ENCODE measurements at places on chromosomes 16 and 17.

- DNase-seq, result no peak
These were observed 27.2 kb upstream of the TOB1 start for GRCh38 chr17:50893183-50893993.

- DNase-seq, result no peak
These were observed 388.0 kb downstream of the SEC14L1 start for GRCh38 chr17:77528516-77529327.

- DNase-seq, result no peak
These were observed 25.2 kb upstream of the AMZ2 start for GRCh38 chr17:68222606-68223005.

- no peak for DNase-seq
These were observed 79.8 kb downstream of the TBC1D16 start for GRCh38 chr17:79955691-79956440.

DNA sequence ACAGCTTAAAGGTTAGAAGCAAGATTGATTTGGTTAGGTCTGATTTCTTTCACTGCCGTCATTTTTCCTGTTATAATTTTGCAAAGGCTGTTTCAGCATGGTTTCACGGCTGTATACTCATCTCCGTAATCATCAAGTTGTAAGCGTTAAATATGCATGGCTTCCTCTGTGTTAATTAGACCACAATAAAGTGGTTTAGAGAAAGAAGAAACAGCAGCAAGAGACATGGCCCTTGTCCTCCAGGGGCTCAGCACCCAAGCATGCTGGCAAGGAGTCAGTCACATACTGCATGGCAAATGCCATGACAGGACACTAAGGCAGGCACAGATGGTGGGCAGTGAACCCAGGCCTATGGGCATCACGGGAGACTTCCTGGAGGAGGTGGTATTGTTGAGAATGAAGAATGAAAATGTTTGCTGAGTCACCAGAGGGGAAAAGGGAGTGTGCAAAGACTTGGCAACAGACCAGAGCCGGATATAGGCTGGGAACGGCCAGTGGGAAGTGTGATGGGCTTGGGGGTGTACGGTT, 61.4 kb upstream of the PLCG2 start:
- DNase-seq, result no peak

DNA sequence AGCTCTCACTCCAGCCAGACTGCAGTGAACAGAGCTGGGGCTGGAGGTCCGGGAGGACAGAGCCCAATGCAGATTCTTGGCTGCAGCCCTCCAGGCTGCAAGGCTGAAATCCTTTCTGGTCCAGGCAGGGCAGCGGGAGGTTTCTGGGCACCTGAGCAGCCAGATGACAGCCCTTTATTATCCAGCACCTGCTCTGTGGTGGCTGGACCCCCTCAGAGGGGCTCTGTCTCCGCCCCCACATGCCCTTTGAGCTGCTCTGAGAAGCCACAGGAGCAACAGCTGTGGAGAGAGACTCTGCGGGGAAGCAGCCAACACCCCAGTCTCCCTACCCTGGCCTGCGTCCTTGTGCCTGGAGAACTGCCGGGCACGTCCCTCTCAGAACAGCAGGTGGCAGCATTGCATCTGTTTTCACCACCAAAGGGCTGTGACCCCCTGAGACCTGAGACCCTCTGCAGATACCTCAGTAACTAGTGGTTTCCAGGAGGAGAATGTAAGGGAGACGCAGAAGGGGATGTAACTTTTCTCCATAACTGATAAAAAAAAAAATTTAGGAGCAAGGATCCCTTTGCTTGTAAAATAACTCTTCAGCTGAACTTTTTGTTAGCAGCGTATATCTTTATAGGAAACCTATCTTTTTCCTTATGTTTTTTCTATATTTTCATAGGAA, 3.7 kb upstream of the CNP start:
- no peak for DNase-seq

DNA sequence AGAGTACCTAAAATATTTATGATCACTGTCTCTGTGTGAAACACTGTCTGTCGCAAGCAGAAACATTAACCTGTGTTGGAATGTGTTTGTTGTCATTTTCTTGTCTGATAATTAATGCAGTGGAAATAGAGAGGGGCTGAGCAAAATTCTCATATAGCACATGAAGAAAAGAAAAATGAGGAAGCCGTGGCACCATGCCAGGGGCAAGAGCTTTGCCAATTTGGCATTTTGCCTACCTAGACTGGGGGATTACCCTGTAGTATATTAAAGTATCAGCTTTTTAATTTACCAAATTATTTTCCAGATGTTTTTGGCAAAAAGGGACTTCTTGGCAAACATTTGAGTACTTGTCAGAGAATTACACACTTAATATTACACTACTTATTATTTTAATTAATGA, 1326.6 kb upstream of the GOT2 start:
- no peak for DNase-seq

- DNase-seq, result no peak
These were observed 19.6 kb downstream of the PIMREG start for GRCh38 chr17:6463616-6464445.

- no peak for DNase-seq
These were observed 20.4 kb upstream of the WDR45B start for GRCh38 chr17:82668631-82669099.

DNA sequence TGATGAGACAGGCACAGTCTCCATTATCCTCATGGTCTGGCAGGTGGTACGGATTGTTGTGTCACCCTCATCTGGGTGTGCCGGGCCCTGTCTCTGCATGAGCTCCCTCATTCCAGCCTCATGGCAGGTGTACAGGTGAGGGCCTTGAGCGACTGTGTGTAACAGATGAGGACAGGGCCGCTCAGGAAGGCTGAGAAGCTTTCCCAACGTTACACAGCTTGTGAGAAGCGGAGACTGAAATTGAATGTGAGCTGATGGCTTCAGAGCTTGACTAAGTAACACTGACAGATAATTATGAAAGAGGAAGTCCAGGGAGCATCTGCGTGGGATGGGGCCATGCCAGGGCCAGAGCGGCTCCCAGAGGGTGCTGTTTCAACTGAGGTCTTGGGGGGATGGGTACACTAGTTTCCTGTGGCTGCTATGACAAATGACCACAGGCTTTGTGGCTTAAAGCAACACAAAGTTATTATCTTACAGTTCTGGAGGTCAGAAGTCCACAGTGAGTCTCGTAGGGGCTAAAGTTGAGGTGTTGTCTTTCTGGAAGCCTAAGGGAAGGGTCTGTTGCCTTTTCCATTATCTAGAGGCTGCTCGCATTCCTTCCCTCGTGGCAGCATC, 36.7 kb downstream of the CMIP start:
- no peak for DNase-seq

DNA sequence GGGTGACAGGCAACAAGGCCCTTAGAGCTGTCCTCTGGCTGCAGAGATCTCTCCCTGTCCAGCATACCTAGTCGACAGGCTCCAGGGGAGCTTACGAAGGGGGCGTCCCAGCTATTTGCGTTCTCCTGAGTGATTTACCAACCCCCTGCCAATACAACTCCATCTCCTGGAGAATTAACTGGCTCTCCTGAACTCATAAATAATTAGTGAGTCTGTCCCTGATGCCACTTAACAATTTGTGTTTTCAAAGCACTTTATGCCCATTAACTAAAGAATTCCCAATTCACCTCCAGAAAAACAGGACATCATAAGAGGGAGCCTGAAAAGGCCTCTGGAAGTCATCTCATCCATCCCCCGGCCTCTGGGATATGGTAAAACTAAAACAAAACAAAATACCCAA, 26.7 kb downstream of the SDK2 start:
- DNase-seq, result no peak

GRCh38 chr16:75289189-75289588, 37.8 kb upstream of the BCAR1 start:
- DNase-seq, result no peak

DNA sequence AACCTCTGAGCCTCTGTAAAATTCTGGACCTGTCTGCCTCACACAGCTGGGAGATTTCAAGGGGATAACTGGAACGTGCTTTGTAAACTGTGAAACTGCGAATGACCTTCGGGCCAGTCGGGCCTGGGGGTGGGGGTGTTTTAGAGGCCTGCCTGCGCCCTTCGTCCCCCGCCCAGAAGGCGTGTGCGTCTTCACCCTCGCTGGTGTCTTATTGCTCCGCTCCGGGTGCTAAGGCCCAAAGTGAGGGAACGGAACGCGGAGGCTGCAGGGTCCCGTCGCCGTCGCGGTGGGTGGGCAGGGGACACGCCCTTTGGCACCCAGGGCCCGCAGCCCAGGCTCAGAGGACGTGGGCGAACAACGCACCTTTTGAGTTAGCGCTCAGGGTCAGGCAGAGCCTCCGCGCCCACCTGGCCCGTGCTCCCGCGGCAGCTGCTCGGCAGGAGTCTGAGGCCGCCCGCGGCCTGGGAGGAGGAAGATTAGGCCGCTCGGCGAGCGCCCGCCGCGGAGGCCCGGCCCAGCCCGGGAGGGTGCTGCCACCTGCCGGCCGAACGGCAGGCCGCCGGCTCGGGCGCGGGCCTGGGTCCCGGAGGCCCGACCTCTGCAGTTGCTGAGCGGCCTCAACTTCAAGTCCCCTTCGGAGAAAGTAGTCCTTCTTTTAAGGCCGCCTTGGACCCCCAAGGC, 29.7 kb downstream of the DCAKD start:
- DNase-seq, result no peak

DNA sequence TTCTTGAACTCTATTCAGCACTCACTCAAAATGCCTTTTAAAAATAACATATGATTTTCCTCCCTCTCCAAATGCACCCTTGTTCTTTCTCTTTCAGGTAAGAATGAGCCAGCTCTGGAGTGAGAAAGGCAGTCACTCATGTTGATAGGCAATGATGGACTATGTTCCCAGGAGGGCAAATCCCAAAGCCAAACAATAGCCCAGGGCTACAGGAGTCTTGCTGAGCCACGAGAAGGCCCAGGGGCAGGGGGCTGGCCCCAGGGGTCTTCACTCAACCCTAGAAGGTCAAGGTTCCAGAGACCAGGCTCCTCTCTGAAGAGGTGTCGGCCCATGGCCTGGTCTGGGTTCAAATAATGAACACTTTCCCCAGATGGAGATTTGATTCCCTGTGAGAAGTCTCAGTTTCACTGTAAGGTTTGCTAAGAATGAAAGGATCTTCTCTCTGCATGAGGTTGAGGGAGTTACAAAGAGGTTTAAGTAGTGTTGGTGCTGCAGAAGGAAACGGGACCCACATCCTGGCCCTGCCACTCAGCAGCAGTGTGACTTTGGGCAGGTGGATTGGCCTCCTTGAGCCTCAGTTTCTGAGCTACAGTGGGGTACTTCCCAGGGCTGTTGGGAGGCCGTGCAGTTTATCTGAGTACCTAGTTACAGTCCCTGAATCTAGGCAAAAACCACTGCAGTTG, 49.0 kb downstream of the RTN4RL1 start:
- no peak for DNase-seq

DNA sequence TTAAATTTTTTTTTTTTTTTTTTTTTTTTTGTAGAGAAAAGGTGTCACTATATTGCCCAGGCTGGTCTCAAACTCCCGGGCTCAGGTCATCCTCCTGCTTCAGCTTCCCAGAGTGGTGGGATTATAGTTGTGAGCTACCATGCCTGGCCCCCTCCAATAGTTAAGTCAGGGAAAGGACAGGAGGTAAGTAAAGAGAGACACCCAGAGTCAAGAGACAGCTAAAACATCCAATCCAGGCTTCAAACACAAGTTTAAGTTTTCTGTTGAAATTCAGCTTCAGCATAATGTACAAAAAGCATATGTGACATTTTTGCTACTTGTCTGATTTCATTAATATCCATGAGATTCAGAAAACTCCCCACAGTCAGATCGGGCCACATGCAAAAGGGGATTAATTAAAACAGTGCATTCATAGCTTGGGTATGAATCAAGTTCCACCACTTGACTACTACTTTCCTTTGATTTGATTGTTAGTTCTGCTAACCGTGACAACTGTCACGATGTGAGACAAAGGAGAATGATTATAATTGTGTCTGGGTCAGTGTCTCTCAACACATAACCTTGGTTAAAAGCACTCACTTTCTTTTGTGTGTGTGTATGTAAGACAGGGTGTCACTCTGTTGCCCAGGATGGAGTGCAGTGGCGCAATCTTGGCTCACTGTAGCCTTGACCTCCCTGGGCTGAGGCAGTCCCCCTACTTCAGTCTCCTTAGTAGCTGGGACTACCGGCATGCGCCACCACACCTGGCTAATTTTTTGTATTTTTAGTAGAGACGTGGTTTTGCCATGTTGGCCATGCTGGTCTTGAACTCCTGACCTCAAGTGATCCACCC, 184.9 kb downstream of the PARN start:
- no peak for DNase-seq

DNA sequence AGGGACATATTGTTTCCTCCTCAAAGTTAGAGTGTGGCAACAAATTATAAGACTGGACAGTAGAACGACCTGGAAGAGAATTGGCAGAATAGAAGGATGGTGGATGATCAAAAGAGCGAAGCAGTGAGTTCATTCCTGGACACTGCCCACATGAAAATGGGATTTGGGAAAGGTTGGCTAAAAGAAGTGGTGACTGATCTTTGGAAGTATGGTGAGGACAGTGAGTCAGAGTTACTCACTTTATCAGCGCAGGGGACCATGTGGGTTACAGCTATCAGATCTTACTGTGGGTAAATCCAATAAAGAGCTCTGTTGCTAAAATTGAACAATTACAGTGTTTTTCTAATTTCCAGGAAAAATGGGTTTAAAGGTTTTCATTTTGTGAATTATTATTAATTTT, 2.7 kb upstream of the TANC2 start:
- no peak for DNase-seq

DNA sequence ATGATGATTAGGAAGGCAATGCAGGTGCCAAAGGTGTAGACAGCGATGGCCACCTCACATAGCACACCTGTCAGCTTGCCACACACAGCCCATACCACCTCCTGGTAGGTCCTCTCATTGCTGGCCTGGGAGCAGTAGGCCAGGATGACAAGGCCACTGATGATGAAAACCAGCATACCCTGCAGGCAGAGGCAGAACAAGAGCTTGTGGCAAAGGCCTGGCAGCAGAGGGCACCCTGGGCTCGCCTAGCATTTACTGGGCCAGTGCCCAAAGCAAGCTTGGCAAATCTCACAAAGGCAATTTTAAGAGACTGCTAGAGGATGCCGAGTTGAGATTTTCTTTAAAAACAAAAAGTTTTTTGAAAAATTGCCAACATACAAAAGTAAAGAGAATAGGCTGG, 5.9 kb downstream of the SLC38A7 start:
- no peak for DNase-seq

GRCh38 chr17:65457635-65458257, 103.7 kb downstream of the AXIN2 start:
- DNase-seq, result no peak

DNA sequence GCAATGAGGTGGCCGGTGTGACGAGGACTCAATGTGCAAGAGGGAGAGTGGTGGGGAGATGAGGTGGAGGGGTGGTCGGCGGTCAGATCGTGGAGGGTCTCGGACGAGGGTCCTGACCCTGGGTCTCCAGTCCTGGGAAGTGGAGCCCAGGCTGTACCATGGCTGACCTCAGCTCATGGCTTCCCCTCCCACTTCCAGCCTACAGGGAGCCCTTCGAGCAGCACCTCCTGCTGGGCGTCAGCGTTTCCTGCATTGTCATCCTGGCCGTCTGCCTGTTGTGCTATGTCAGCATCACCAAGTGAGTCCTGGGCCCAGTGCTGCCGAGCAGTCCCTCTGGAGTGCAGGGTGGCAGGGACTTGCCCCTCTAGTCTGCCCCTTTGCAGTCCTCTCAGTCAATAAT, 41.8 kb downstream of the IL4R start:
- DNase-seq, result no peak
